ENCODE measurements at places on chromosomes 5 and 9.

- no peak for DNase-seq
These were observed 19.7 kb downstream of the CAMSAP1 start for GRCh38 chr9:135887585-135888050.

DNA sequence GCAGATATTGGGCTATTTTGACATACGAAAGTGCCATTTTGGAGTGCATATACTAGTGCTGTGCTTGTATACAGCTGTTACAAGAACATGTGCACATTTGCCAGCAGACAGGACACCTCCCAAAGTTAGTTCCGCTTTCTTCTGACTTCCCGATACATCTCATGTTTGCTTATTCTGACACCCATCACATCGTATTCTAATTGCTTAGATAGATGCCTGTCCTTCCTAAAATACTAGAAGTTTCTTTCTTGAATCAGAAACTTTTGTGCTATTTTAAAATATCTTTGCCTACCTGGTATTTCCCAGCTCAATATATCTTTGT is 177.8 kb downstream of the TTLL11 start:
- DNase-seq = no peak

DNA sequence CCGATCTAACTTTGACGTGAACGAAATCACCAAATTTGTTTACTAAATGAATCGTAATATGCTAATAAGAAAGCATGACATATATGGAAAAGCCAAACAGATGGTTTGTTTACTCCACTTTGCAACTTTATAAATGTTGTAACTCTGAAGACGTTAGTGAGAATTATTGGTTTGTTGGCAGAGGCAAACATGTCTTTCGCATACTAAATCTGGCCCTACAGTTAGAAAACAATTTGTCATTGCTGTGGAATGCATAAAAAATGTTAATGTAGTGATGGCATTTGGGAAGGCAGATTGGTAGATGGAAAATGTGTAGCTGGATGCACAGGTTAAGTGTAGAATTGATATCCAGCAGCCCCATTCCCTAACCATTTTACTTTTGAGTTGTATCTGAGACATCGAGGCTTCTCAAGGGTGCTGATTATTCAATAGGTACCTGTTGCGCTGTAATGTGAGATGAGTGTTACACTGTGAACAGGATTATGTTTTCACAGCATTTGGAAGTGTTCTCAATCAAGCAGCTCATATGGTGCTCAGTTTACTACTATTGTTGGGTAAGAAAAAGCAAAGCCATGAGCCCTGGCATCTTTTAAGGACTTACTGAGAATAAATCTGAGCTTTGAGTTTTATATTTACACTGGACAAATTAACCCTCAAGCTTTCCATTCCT is 444.8 kb downstream of the BNC2 start:
- no peak for DNase-seq

GRCh38 chr5:172569861-172570558 is 71.1 kb upstream of the NEURL1B start:
- no peak for DNase-seq

- no peak for DNase-seq
These were observed 72.2 kb downstream of the ATG10 start for GRCh38 chr5:82044010-82044409.
